ENCODE measurements at places on chromosomes 3 and 15. TPM values are rescaled to one million over a fixed set of nuclear protein-coding genes. Genes with fewer than 3 reads are reported as not detected.
A peak's percentile ranks its signal among the peaks of the same experiment; 100 is the strongest.

Gene RBM5
- 54.9 TPM for polyA plus RNA-seq

Gene ALG3
- polyA plus RNA-seq: 19.3 TPM

DNA sequence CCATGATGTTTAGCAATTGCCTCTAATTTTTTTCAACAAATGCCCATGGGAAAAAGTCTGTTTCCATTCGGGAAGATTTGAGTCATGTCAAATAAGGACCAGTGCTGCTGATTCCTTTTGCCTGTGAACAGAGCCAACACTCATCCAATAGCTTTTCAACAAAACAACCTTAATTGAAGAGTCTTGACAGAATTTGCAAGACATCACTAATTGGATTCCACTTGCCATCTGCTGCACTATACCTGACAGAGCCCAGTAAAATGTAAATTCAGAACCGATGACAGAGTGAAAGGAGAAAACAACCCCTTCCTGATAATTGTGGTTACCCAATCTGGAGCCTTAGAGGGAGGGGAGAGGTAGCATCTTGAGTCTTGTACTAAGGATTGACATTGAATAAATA is 426.7 kb downstream of the AGBL1 start:
- DNase-seq: no peak

DNA sequence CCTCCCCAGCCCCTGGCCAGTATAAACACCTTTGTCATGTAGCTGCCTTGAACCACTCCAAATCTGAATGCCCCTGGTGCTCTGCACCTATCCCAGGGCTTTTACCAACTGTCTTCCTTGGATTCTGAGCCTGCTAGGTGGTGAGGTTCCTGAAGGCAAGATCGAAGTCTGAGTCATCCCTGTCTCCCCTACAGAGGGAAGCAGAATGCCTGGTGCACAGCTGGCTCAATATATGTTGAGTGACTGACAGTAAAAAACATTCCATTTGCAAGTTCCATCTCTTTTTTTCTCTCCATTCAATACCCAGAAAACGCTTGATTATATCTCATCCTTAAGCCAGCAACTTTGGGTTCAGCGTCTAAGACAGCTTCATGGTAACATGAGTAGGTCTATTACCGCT is 24.7 kb downstream of the SLC24A1 start:
- no peak for DNase-seq

DNA sequence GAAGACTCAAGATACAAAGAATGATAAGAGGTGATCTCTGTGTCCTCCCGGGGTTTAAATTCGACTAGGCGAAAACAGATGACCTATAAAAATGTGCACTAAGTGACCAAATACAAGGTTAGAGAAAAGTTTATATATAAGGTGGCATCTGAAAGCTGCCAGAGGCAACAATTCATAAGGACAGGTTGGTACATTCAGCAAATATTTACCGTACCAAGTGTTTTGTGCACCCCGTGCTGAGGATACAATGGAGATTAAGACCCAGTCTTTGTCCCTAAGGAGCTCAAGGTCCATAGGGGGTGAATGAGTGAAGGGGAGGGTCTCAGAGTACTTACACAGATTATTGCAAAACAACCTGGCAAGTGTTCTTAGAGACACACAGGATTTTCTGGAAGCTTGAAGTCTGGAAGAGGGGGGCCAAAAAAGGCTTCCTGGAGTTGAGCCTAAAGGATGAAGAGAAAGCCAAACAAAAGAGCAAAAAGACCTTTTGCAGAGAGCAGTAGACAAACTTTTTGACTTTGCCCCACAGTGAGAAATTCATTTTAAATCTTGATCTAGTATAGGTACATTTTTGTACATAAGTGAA is 71.4 kb upstream of the LRIG1 start:
- no peak for DNase-seq

- DNase-seq: peak; percentile 13
These were observed 53.0 kb downstream of the ZNF148 start for GRCh38 chr3:125322166-125322565.

DNA sequence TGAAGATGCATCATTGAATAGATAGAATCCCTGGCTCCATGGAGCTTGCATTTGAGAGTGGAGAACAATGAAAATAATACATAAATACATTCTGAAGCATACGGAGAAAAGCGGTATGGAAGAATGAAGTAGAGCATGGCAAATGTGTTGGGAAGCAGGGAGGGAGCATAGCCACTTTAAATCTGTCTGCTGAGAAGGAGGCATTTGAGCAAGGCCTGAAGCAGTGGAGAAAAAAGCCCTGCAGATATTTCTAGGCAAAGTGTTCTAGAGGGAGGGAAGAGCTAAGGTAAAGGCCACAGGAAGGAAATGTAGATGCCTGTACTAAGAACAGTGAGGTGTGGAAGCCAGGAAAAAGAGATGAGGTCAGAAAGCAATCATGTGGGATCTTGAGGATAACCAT is 484.8 kb downstream of the CNTN3 start:
- DNase-seq: no peak

DNA sequence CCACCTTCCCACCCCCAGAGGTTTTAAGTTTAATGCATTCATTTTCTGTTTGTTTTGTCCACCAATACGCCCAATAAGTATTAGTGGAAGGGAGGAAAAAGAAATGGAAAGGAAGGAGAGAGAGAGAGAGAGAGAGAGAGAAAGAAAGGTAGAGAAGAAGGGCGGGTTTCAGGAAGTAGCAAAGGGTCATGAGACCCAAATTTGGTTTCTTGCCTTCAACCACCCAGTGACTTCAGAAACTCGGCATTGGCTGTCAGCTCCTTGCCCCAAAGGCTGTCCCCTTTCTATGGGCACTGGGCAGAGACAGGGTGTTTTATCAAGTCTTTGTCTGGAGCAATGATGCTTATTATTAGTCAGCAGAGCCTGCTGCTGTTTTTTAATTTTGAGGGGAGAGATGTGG is 13.5 kb upstream of the NR1D2 start:
- DNase-seq: no peak

DNA sequence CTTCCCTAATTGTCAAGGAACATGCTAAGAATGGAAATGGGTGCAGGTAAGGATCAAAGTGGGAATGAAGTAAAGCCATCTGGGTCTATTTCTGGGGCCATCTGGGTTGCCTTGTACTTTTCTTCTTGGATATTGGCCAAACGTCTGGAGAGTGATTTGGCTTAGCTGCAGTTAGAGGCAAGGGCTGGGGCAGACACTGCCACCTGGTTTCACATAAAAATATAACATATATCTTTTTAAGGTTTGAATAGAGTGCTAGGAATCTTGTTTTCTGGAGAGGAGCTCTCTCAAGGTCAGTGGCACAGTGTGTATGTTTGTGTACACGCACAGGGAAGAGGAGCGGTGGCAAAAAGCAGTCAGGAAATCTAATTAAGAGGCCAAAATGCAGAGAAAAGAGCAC is 24.7 kb upstream of the EOMES start:
- no peak for DNase-seq

DNA sequence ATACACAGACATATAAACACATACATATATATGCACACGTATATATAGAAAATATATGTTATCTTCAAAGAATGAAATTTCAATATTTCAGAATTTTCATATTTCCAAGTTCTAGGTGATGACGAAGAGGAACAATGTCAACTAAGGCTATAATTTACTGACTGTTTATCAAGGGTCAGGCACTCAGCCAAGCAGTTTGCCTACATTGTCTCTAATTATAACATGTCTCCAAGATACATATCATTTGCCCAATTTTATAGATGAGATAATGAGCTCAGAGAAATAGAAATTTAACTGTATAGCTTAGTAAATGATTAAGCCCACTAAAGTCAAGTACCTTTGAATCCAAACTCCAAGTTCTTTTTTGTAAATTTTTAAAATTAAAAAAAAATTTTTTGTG is 99.9 kb upstream of the PLSCR4 start:
- no peak for DNase-seq

DNA sequence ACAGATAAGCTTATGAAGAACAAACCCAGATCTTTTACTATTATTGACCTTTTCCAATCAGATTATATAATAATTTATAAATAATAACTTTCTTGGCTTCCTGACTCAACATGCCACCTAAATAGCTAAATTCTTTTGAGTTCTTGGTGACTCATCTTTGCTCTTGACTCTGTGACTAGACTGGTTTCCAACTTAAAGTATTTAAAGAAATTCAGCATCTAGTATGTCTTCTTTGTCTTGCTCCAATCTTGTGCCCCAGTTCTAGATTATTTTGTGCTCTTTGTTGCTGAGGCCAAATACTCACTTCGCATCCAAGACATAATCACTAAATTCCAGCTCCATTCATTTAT is 483.2 kb upstream of the TBL1XR1 start:
- no peak for DNase-seq

DNA sequence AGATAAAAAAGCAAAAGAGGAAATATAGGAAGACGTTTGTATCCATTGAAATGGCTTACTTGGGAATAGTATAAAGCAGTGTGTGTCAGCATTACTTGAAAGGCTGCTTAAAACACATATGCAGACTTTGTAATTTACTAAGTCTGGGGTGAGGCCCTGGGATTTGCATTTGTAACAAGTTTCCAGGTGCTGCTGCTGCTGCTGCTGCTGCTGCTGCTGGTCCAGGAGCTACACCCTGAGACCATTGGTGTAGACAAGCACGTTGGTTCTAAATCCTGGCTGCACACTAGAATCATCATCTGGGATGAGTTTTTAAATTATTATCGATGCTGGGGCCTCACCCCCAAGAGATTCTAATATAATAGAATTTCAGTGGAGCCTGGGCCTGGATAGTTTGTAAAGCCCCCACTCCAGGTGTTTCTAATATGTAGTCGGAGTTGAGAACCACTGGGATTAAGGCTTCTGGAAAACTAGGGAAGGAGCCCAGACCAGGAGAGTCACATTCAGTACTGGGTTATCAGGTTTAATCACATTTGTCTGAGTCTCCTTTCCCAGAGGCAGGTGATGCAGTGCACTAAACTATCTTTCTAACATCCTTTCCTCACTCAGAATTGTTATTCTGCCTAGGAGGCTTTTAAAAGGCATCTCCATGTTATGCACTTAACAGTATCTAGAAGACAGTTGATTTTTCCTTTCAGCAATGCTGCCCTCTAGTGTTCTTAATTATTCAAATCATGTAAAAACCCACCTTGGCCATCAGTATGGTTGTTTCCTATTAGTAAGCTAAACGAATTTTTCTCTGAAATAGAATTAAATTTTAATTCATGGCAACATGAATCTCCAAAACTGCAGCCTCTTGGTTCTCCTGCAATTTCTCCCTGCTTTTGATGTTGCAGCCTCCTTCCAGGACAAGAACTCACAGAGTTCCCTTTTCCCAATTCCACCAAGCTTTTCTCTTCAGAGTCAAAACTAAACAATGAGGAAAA is 45.4 kb downstream of the SSR3 start:
- no peak for DNase-seq

DNA sequence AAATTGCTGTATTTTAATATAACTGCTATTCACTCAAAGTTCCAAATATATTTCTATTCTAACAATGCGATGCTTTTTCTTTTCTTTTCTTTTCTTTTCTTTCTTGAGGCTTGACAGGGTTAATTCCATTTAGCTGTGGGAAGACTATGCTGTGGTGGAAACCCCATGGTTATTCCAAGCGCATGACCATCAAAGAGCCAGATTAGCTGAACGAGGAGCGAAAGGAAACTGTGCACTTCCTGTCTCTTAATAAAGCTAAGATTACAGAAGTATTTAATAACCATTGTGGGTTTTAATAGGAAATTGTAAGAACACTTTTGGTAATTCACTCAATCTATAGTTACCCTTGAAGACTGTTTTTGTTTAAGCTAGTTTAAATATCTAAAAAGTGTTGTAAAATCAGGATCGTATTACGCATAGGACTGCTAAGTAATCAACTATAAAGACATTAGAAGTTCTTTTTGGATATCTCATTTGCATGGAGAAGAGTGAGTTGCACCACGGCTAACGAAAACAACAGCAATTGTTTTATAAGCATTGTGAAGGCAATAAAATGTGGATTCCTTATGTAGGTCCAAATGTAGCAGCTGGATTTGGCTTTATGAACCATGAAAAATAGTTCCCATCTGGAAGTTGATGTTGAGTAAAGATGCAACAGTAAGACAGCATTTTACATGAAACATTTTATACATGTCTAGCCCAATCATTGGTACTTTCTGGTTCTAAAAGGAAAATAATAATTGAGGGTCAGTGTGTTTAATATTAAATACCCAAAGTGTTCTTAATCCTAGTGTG is 105.4 kb downstream of the ZIC1 start:
- DNase-seq: no peak

GRCh38 chr3:66353530-66353929 is 132.7 kb downstream of the SLC25A26 start:
- no peak for DNase-seq

- no peak for DNase-seq
These were observed 20.9 kb downstream of the NOX5 start for GRCh38 chr15:69035205-69035917.

DNA sequence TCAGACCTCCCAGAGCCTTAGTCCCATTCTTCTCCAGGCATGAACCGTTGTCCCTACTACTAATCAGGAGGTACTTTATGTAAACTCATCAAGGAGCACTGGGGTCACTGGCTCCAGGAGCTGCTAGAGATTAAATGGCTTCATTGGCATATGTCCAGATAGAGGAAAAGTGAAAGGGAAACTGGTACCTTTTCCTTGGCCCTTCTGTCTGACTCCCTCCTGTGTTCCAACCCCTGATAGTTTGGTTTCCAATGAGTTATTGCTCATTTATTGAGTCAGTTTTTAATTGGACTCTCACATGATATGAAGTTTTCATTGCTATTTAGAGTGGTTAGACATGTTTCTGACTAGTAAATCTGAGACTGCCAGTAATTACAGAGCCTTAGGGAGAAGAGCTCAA is 130.5 kb upstream of the BFSP2 start:
- no peak for DNase-seq

DNA sequence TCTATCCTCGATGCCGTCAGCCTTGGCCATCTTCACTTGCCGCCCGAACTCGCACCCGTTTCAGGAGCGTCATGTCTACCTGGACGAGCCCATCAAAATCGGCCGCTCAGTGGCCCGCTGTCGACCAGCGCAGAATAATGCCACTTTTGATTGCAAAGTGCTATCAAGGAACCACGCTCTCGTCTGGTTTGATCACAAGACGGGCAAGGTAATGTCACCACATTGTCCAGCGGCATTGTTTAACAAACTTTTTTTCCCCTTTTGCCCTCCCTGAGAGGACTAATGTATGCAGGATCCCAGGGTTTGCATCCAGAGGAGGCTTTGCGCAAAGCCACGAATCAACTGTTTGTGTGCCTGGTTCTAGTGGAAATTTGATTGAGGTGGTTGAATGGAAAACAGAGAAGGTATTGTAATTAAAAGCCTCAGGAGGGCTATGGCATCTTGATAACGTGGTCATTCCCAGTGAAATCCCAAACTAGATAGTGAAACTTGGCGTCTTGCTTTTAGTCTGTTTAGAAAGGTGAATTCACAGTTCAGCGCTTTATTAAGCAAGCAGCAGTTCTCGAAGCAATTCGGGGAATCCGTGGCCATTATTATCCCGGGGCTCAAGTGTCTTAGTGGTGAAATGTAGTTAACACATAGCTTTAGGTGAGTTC is 1.7 kb downstream of the SLMAP start:
- DNase-seq: peak; percentile 53

DNA sequence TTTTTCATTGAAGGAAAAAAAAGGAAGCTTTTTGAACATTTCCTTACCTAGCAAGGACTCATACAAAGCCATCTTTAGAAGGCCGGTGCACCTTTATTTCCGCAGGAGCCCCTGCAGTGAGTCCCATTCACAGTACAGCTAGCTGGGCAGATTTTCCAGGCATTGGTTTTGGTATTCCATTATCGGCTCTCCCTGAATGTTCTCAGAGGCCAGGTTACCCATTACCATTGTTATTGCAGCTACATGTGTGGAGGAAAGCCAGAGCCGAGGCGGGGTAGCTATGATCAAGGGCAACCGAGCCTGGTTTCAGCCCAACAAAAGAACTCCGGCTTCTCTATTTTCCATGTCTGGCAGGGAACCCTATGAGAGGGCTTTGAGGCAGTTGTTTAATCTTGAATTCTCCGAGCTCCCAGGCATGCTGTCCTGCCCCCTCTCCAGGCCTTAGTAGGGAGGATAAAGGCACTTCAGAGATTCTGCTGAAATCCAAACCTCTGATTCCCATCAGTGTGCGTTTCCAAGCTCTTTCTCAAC is 100.3 kb downstream of the LRRK1 start:
- no peak for DNase-seq

Measured in right cardiac atrium (tissue), 5 donors.